Ovary (tissue), 10 donors: ENCODE measurements at places on chromosomes 11 and 22. TPM values are rescaled to one million over a fixed set of nuclear protein-coding genes. Genes with fewer than 3 reads are reported as not detected.
A peak's percentile ranks its signal among the peaks of the same experiment; 100 is the strongest.

CCDC157 gene
- total RNA-seq = 2.4 TPM

MS4A4A gene
- total RNA-seq = 14.9 TPM

ASRGL1 gene
- 1.6 TPM for total RNA-seq

CSRP3 gene
- not detected for total RNA-seq

PPFIBP2 gene
- total RNA-seq = 19.1 TPM

FOLR3 gene
- total RNA-seq = not detected

SERPINH1 gene
- 190 TPM for total RNA-seq

KIF18A gene
- 0.34 TPM for total RNA-seq

P4HA3 gene
- 2.2 TPM for total RNA-seq

TBX1 gene
- total RNA-seq = not detected

MS4A5 gene
- total RNA-seq = not detected

MYEOV gene
- 0.79 TPM for total RNA-seq

- no peak for DNase-seq
- H3K27me3 ChIP-seq = no peaks in the 10 kb centered on the region
- H3K27ac ChIP-seq = no peak overlapping the region
- no peak overlapping the region for H3K4me3 ChIP-seq
These were observed 1.1 kb downstream of the OR52A5 start for GRCh38 chr11:5137014-5137413.

- peaks cover 6% of the 10 kb centered on the region for H3K4me1 ChIP-seq
- no peak for DNase-seq
- H3K4me3 ChIP-seq = no peak overlapping the region
- no peaks in the 10 kb centered on the region for H3K27me3 ChIP-seq
These were observed 75.1 kb upstream of the ZBED5 start for GRCh38 chr11:10932976-10933375.

- no peaks in the 10 kb centered on the region for H3K27me3 ChIP-seq
- no peaks in the 10 kb centered on the region for H3K36me3 ChIP-seq
- H3K4me1 ChIP-seq = no peaks in the 10 kb centered on the region
- no peak overlapping the region for H3K4me3 ChIP-seq
- DNase-seq = no peak
- H3K27ac ChIP-seq = no peak overlapping the region
These were observed 32.5 kb downstream of the WT1 start for GRCh38 chr11:32402836-32403235.

DNA sequence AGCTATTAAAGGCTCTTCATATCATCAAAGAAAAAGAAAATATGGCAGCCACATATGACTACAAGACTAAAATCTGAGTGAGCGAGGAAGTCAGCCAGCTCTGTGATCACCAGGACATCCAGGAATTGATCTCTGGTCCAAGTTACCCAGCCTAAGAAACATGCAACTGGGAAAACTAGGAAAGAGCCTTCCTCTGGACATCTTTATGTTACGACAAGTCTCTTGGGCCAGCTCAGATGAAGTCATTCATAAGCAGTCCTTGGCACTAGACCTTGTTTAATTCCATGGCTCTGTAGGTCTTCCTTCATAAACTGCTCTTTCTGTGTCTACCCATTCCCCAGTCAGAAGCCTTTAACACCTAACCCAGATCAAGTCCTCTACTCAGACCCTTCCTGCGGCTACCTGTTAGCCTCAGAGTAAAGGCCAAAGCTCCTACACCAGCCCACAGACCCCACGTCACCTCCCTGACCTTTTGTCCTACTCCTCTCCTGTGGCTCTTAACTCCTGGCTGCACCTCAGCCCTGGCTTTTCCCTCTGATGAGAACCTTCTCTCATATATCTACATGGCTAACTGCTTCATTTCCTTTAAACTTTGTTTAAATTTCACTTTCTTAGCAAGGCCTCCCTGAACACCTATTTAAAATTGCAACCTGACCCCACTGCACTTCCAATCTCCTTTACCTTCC lies 134.0 kb downstream of the KIF18A start:
- DNase-seq = no peak
- no peaks in the 10 kb centered on the region for H3K36me3 ChIP-seq
- H3K4me3 ChIP-seq = no peak overlapping the region
- no peak overlapping the region for H3K27ac ChIP-seq
- no peaks in the 10 kb centered on the region for H3K4me1 ChIP-seq

- DNase-seq = peak; percentile 62
- no peak overlapping the region for H3K4me3 ChIP-seq
- no peak overlapping the region for H3K27ac ChIP-seq
- no peaks in the 10 kb centered on the region for H3K36me3 ChIP-seq
- H3K4me1 ChIP-seq = no peaks in the 10 kb centered on the region
These were observed 16.3 kb downstream of the HTR3A start for GRCh38 chr11:113991170-113991569.

- H3K27me3 ChIP-seq = no peaks in the 10 kb centered on the region
- no peak overlapping the region for H3K4me3 ChIP-seq
- no peaks in the 10 kb centered on the region for H3K36me3 ChIP-seq
- no peak overlapping the region for H3K27ac ChIP-seq
- DNase-seq = no peak
These were observed 44.8 kb upstream of the OR9Q1 start for GRCh38 chr11:57978686-57979531.

- H3K4me3 ChIP-seq = no peak overlapping the region
- no peak for DNase-seq
- H3K36me3 ChIP-seq = no peaks in the 10 kb centered on the region
- H3K27me3 ChIP-seq = no peaks in the 10 kb centered on the region
- no peaks in the 10 kb centered on the region for H3K4me1 ChIP-seq
These were observed 409.5 kb upstream of the SYN3 start for GRCh38 chr22:33467620-33468095.

DNA sequence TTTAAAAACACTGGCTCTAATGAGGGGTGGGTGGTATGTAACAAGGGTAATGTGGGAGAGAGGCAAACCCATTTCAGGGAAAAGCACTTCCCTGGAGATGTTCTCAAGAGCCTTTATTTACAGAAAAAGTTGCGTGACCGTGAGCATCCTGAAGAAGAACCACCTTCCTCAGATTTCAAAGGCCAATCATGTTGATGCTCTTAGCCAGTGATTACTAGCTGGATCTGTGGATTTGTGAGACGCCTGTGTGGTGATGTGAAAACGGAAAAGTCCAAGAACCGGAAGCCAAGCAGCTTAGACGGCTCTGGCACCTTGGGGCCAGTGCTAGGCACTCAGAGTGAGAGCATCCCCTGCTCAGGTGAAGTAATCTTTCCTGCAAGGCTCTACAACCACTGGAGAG lies 12.6 kb upstream of the UBASH3B start:
- H3K27me3 ChIP-seq = no peaks in the 10 kb centered on the region
- DNase-seq = no peak
- H3K36me3 ChIP-seq = no peaks in the 10 kb centered on the region
- no peak overlapping the region for H3K27ac ChIP-seq

DNA sequence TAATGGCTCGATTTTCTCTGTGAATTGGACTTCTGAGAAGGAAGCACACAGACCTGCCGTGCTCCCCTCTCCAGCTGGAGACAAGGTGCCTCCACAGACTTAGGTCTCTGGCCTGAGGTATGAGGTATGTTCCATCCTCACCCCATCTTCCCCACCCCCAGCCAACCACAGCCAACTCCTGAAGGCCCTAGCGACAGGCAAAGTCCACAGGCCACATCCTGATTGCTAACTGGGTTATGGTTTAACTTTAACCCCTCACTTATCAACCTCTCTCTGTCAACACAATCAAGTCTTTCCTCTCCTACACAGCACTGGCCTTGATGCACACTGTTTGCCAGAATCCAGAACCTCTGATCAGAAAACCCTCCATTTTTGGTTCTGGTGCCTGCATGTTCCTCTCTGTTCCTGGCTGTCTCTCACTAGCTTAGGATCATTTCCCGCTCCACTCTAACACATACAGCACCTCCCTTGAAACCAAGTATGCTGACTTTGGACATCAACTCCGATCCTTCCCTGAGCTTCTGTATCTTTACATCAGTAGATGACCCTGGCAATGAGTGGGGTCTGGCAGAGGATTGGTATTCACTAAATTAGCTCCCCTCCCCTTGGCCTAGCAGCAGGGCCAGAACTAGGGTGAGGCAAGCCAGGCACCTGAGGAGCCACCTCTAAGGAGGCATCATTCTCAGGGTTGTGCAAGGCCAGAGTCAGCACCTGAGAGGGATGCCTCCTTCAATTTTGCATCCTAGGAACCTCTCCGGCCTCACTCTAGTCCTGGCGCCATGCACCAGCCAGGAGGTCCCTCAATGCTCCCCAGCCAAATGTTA lies 22.0 kb downstream of the JAML start:
- H3K4me3 ChIP-seq = no peak overlapping the region
- no peaks in the 10 kb centered on the region for H3K4me1 ChIP-seq
- no peak for DNase-seq
- no peaks in the 10 kb centered on the region for H3K36me3 ChIP-seq

DNA sequence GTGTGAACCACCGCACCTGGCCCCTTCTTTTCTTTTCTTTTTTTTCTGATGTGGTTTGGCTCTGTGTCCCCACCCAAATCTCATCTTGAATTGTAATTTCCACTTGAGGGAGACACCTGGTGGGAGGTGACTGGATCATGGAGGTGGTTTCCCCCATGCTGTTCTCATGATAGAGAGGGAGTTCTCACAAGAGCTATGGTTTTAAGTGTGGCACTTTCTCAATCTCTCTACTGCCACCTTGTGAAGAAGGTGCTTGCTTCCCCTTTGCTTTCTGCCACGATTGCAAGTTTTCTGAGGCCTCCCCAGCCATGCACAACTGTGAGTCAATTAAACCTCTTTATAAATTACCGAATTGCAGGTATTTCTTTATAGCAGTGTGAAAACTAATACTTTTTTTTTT lies 4.9 kb upstream of the TCN2 start:
- H3K36me3 ChIP-seq = no peaks in the 10 kb centered on the region
- H3K27ac ChIP-seq = no peak overlapping the region
- H3K4me1 ChIP-seq = peaks cover 3% of the 10 kb centered on the region
- DNase-seq = no peak

GRCh38 chr11:69894181-69894611 lies 75.0 kb upstream of the FGF3 start:
- DNase-seq = no peak
- H3K4me3 ChIP-seq = no peak overlapping the region
- H3K36me3 ChIP-seq = no peaks in the 10 kb centered on the region
- no peaks in the 10 kb centered on the region for H3K4me1 ChIP-seq
- no peaks in the 10 kb centered on the region for H3K27me3 ChIP-seq

GRCh38 chr11:7261578-7261977 lies 9.9 kb downstream of the SYT9 start:
- no peak overlapping the region for H3K27ac ChIP-seq
- H3K36me3 ChIP-seq = no peaks in the 10 kb centered on the region
- no peak for DNase-seq

DNA sequence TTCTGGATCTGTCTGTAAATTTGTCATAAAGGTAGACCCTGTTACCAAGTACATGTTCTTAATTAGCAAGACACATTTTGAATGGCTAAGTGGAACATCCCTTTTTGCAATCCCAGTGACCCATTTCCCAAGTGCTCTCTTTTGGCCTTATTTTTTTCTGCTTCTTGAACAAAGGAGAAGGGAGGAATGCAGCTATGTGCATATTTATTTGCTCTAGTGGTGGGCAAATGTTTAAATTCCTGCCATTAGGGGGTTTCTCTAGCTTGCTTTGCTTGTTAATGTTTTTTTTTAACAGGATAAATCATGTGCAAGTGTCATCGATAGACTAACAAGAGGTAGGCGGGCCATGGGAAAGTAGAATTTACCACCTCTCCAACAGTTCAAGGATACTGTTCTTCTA lies 135.7 kb downstream of the COMMD9 start:
- H3K4me1 ChIP-seq = peaks cover 34% of the 10 kb centered on the region
- no peaks in the 10 kb centered on the region for H3K27me3 ChIP-seq
- H3K27ac ChIP-seq = peak overlapping the region; percentile 74
- DNase-seq = no peak
- H3K36me3 ChIP-seq = no peaks in the 10 kb centered on the region

- no peaks in the 10 kb centered on the region for H3K36me3 ChIP-seq
- H3K27me3 ChIP-seq = no peaks in the 10 kb centered on the region
- H3K4me1 ChIP-seq = no peaks in the 10 kb centered on the region
- H3K4me3 ChIP-seq = no peak overlapping the region
- DNase-seq = no peak
These were observed 356.7 kb downstream of the TBC1D22A start for GRCh38 chr22:47119181-47119580.

DNA sequence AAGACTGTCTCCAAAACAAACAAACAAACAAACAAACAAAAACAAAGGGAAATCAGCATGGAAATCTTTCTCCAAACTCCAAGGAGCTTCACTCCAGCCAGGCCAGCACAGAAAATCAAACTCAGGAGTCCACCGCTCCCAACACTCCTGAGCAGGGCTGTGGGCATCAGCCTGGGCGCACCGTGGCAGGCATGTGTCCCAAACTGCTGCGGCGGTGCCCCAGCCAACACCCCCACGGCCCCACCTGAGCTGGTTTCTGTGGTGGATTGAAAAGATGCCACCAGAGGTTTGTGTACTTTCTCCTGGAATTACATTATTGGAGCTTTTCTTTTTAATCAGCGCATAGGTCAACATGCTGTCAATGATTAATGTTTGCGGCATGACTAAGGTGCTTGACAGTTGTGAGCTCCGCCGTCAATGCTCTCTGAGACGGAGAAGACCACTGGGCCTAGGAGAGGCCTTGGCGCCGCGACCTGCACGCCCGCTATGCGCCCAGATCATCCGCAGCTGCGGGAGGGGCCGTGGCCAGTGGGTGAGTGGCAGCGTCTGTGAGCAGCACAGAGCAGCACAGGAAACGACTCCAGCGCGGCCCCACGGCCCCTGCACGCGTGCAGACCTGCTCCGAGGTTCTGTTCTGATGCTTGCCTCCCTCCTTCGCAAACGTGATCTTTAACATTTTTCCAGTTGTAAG lies 18.1 kb downstream of the DRD4 start:
- H3K27me3 ChIP-seq = no peaks in the 10 kb centered on the region
- no peak overlapping the region for H3K4me3 ChIP-seq
- no peak overlapping the region for H3K27ac ChIP-seq
- no peaks in the 10 kb centered on the region for H3K4me1 ChIP-seq
- no peaks in the 10 kb centered on the region for H3K36me3 ChIP-seq
- DNase-seq = no peak

GRCh38 chr11:6667733-6668374 lies 12.2 kb upstream of the DCHS1 start:
- H3K36me3 ChIP-seq = no peaks in the 10 kb centered on the region
- no peaks in the 10 kb centered on the region for H3K4me1 ChIP-seq
- H3K27me3 ChIP-seq = no peaks in the 10 kb centered on the region
- H3K4me3 ChIP-seq = no peak overlapping the region
- no peak overlapping the region for H3K27ac ChIP-seq

DNA sequence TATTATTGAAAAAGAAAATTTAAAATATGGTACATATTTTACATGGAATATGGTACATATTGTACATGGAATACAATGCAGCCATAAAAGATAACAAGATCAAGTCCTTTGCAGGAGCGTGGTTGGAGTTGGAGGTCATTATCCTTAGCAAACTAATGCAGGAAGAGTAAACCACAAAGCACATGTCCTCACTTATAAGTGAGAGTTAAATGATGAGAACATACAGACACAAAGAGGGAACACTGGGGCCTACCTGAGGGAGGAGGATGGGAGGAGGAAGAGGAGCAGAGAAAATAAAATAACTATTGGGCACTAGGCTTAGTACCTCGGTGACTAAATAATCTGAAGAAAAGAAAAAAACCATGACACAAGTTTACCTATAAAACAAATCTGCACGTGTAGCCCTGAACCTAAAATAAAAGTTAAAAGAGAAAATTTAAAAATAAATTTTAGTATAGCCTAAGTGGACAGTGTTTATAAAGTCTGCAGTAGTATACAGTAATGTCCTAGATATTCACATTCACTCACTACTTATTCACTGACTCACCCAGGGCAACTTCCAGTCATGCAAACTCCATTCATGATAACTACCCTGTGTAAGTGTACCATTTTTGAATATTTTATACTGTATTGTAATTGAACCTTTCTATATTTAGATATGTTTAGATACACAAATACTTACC lies 204.4 kb downstream of the FAM76B start:
- H3K4me3 ChIP-seq = no peak overlapping the region
- no peaks in the 10 kb centered on the region for H3K36me3 ChIP-seq
- H3K27me3 ChIP-seq = no peaks in the 10 kb centered on the region
- H3K27ac ChIP-seq = no peak overlapping the region
- no peak for DNase-seq
- H3K4me1 ChIP-seq = peaks cover 4% of the 10 kb centered on the region
